Type B pancreatic cell (in vitro differentiated cells): ENCODE measurements at places on chromosomes 6 and 20. TPM values are rescaled to one million over a fixed set of nuclear protein-coding genes. Genes with fewer than 3 reads are reported as not detected.

DNA sequence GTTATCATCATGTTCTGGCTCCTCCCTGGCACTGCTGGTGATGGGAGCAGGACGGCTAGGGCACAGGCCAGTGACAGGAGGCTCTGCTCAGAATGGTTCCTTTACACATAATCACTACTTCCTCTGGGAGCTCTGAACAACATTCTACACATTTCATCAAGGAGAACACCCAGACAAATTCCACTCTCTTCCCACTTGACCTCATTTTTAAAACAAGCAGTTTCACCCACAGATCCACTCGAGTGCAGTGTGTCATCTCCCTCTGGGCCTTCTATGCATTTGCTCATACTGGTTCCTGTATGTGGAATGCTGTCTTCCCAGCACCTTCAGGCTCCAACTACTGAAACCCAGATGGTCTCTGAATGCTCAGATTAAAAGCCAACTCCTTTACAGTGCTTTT, 84.8 kb downstream of the ELOVL5 start:
- H3K27ac ChIP-seq, result no peak overlapping the region
- peaks cover 60% of the 10 kb centered on the region for H3K36me3 ChIP-seq
- H3K4me3 ChIP-seq, result no peak overlapping the region
- no peaks in the 10 kb centered on the region for H3K27me3 ChIP-seq

The IL20RA gene
- total RNA-seq, result 0.90 and 1.7 TPM in 2 replicates

GRCh38 chr6:153960281-153960680, 78.8 kb upstream of the OPRM1 start:
- no peak overlapping the region for H3K4me3 ChIP-seq
- H3K4me1 ChIP-seq, result peaks cover 10% of the 10 kb centered on the region
- H3K27ac ChIP-seq, result no peak overlapping the region
- H3K36me3 ChIP-seq, result no peaks in the 10 kb centered on the region
- DNase-seq, result no peak

The SAMD5 gene
- 9.2 and 11.5 TPM in 2 replicates for total RNA-seq

The RPP21 gene
- 41.2 and 49.6 TPM in 2 replicates for total RNA-seq

- no peak overlapping the region for H3K4me3 ChIP-seq
- no peak for DNase-seq
- H3K36me3 ChIP-seq, result no peaks in the 10 kb centered on the region
- H3K4me1 ChIP-seq, result peaks cover 29% of the 10 kb centered on the region
Measured at GRCh38 chr6:142566628-142567396, 265.0 kb downstream of the ADGRG6 start.
